ENCODE measurements at places on chromosomes 12 and 14.

- DNase-seq, result no peak
Observed at GRCh38 chr12:64995816-64996215, 125.3 kb downstream of the WIF1 start.

DNA sequence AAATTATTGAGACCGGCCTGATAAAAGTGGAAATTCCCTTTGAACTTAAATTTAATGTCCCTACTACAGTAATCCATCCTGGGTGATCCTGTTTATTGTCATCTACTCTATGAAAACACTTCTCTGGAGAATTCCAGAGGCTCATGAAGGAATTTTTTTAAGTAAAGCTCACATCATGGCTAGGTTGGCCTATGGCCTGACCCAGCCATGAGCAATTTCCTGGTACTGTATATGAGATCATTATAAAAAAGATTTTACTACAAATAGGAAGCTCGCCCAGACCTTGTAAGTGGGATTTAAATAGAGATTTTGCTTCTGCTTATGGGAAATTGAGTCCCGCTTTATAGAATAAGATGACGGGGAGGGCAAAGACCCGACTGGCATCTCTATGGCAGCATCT, 215.5 kb downstream of the DPF3 start:
- DNase-seq, result no peak

DNA sequence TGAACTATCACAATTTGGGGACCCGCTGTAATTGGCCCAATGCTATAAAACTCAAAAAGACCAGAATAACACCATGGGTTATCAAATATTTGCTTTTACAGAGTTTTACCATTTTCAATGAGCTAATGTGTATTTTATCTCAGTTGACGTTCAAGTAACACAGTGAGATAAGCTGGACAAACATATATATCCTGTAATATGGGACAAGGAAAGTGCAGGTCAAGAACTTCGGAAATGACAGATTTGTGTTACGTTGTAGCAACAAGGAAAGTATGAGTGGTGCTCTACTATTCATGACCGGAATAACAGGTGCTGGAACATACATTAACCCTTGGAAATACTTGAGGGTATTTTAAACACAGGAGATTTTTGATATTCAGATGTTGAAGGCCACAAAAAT, 566.4 kb upstream of the FLRT2 start:
- DNase-seq, result no peak

GRCh38 chr12:111664961-111665865, 20.5 kb downstream of the BRAP start:
- no peak for DNase-seq

GRCh38 chr14:45051180-45051579, 32.7 kb upstream of the PRPF39 start:
- DNase-seq, result no peak

- DNase-seq, result no peak
Observed at GRCh38 chr14:96205059-96205977, 679 bp downstream of the BDKRB2 start.

DNA sequence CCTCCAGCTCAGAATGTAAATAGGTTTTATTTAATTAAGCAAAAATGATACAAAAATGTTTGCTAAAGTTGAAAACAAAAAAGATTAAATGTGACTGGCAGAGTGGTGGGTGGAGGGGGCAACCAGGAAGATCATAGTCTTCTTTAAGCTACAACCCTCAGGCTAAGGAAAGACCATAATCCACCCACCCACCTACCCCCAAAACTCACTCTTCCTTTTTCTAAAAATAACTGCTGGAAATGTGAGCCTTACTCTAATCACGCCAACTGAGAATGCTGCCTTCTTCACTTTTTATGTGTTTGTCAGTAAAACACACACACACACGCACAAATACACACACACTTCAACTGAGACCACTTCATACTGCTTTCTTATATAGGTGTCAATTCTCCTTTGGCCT, 230.0 kb upstream of the EGLN3 start:
- no peak for DNase-seq

GRCh38 chr12:53048780-53049401, 974 bp upstream of the TNS2 start:
- DNase-seq, result no peak

- DNase-seq, result no peak
Observed at GRCh38 chr14:72613231-72613974, 280.5 kb downstream of the DPF3 start.

DNA sequence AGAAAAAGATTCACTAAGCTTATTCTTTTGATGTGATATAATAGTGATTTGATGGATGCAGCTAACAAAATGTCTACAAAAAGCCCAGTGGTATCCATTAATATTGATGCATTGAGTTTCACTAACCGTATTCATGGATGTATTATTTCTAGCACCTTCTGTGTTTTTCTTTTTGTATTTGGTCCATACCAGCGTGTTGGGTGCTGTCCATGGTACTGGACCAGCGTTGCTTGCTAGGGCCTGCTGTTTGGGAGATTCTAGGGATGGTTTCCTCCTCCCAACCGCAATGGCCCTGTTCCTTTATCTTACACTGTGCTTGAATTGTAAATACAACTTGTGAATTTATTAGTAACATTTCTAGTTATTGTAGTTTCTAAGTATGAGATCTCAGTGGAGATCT, 31.7 kb downstream of the ANO4 start:
- no peak for DNase-seq

DNA sequence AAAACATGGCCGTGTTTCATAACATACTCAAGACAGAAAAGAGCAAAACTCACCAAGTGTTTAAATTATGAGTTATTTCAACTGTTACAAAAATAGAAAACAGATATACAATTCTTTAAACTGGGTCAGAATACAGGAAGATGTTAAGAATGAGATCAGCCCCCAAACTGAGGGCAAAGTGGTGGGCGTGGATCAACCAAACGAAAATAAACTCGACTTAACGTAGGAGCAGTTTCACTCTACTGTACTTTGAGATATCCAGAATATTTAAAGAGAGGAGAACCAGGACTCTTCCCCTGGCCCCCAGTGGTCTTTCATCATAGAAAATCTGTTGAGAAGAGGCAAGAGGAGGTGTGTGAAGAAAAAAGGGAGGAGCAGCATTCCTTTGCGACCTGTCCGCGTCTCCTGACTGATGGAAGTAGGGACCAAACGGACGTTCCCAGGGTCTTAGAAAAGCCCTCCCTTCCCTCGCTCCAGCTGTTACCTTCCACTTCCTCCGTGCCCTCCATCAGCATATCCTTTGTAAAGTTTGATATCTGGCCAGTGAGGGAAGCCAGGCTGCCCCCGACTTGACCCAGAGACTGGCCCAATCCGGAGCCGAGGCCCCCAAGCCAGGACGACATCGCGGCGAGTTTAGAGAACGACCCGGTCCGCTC, 668 bp downstream of the TRIP11 start:
- DNase-seq, result no peak

GRCh38 chr12:12219664-12220063, 47.2 kb downstream of the LRP6 start:
- no peak for DNase-seq

- no peak for DNase-seq
Observed at GRCh38 chr12:18752280-18752920, 14.5 kb downstream of the CAPZA3 start.

DNA sequence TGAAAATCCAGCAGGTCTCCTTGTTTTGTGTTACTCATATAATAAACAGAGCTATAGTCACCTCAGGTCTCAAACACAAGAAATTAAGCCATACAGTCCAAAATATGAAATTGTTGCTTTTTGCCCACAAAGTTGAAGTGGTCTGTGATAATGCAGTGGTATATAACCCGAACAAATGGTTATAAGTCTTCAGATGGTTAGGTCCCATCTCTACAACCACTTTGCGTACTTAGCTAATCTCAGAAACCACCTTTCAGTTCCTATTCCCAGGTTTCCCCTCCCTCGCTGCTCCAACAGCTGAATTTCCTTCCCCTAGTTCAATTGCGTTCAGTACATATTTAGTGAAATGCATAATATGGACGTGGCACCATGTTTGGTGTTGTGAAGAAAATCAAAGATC, 3.3 kb upstream of the KCNA5 start:
- DNase-seq, result no peak

GRCh38 chr14:31207287-31207754, 272 bp downstream of the HECTD1 start:
- DNase-seq, result no peak

DNA sequence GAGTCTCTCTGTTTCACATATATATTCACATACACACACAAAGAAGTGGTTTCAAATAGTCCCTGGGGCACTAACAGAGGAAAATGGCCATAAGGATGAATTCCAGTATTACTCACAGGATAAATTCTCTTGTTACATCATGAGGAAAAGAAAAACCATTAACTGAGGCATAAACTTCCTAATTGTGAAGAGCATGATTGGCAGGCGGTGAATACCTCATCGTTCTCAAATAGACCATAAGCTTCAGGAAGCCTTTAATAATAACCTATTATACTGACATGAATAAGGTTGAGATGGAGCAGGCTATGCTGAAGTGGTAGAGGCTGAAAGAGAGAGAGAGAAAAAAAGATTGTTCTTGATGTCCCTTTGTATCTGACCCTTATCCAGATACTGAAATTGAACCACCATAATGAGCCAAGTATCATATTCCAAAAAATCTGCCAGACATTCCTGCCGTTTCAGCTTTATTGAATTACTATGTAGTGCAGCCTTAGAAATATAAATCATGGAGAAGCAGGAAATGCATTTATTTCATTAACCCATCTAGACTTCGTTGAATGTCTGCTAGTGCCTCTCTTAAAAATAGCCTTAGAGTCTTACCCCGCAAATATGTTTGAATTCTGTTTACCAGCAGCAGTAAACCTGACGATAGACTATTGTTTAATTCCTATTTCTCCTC, 86.8 kb downstream of the NUAK1 start:
- DNase-seq, result no peak

DNA sequence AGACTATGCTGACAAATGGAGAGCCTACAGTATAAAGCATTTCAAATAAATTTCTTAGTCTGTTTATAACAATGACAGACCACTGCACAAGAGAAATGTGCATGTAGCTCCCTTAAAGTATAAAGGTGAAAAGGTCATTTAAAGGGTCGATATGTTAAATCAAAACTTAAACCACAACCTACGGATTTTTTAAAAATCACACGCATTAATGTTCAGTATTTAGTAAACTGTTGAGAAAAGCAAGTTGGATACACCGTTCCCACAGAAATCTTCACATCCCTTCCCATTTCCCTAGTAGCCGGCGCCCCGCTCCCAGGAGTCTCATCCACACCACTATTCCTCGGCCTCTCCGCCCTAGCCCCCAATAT, 614 bp downstream of the FKBP3 start:
- DNase-seq, result no peak

GRCh38 chr12:89468017-89468416, 56.6 kb downstream of the GALNT4 start:
- DNase-seq, result no peak

DNA sequence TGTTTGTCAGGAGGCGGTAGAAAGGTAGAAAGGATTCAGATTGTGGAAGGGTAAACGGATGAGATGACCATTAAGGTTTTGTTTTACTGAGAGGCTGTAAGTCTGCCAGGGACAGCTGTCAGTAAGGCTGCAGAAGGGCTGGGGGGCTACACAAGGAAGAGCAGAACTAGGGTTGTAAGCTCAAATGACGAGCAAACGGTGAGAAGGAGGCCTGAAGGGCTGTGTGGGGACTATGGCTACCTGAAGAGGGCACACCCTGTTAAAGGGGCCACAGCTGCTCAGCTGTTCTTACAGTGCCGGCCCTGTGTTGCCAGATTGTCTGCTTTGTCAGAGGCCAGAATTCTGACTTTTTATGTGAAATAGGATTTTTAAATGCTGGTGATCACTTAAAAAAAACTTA, 19.1 kb downstream of the VASH1 start:
- no peak for DNase-seq

DNA sequence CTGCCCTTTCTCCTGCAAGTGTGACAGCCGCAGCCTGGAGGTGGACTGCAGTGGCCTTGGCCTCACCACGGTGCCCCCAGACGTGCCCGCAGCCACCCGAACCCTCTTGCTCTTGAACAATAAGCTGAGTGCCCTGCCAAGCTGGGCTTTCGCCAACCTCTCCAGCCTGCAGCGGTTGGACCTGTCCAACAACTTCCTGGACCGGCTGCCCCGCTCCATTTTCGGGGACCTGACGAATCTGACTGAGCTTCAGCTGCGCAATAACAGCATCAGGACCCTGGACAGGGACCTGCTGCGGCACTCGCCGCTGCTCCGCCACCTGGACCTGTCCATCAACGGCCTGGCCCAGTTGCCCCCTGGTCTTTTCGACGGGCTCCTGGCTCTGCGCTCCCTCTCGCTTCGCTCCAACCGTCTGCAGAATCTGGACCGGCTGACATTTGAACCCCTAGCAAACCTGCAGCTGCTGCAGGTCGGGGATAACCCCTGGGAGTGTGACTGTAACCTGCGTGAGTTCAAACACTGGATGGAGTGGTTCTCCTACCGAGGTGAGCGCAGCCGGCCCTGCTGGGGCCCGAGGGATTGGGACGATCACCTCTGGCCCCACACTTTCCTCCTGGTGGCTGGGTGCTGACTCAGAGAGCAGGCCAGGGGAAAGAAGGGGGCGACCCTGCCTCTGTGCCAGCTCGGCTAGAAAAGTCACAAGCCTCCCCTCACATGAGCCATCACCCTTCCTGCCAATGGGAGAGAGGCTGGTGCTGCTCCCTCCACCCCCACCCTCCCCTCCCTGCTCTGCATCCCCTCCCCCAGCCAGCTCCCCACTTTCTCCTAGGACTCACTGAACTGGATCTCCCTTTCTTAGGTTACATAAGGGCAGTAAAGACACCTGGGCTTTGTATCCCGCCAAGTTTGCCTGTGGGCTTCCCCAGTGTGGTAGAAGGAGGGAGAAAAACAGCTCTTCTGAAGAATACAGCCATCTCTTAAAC, 10.9 kb downstream of the LRTM2 start:
- no peak for DNase-seq

GRCh38 chr12:122886851-122887818, 8.8 kb downstream of the VPS37B start:
- DNase-seq, result no peak

Measured in stimulated activated CD4-positive, alpha-beta T cell treated with anti-CD3 and anti-CD28 coated beads, TNF-alpha, amount 100 ng/mL, for 1 hour (primary cell).